Dorsolateral prefrontal cortex (tissue), 122 donors: ENCODE measurements at places on chromosomes 2 and 18.
A peak's percentile ranks its signal among the peaks of the same experiment; 100 is the strongest.

- no peak for DNase-seq
These were observed 151.6 kb upstream of the HDAC4 start for GRCh38 chr2:239552213-239552926.

DNA sequence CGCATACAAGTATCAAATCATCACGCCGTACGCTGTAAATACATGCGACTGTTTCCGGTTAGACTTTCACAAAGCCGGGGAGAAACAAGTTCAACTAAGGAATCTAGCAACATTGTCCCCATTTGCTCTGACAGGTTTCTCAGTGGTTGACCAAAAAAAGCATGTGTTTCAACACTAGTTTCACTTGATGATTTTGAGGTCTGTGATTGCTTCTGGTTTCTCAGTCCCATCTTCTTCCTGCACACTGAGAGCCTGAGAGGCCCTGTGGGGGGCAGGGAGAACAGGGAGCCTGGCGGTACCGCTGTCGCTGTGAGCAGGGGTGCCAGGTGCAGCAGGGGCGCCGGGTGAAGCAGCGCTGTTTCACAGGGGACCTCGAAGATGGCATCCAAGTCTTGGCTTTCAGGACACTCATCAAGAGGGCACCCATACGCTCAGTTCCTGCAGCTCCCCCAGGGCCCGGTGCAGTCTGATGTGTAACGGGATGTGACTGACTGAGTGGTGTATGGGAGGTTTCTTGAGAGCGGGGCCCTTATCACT lies 270.9 kb downstream of the TWIST2 start:
- no peak for DNase-seq

DNA sequence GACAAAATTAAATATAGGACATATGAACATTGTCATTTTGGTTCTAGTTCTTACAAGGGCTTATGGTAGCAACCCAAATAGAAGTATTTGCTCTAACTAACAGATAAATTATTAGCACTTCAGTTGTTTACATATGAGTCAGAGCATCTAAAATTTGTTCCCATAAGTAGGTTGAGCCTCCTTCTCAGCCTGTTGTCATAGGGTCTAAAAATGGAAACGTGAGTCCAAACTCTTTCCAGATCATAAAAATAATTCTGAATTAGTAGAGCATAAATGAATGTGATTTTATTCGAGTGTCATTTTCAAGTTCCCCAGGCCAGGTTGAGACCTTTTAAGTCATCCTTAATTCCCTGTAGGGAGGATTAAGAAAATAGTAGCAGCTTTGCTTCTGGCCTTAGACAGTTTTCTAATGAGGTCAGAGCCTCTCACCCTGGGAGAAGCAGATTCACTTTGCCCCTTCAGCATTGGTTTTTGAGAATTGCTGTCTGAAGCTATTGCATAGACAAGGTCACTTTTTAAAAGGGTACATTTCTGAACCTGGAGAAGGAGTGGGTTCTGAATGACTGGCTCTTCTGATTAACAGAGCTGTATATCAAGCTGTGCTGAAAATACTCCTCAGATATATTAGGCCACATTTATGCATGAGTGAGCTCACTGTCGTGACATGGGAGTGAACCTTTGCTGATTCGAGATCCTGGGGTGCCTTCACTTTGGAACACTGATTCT lies 164.3 kb downstream of the NEDD4L start:
- DNase-seq = no peak

DNA sequence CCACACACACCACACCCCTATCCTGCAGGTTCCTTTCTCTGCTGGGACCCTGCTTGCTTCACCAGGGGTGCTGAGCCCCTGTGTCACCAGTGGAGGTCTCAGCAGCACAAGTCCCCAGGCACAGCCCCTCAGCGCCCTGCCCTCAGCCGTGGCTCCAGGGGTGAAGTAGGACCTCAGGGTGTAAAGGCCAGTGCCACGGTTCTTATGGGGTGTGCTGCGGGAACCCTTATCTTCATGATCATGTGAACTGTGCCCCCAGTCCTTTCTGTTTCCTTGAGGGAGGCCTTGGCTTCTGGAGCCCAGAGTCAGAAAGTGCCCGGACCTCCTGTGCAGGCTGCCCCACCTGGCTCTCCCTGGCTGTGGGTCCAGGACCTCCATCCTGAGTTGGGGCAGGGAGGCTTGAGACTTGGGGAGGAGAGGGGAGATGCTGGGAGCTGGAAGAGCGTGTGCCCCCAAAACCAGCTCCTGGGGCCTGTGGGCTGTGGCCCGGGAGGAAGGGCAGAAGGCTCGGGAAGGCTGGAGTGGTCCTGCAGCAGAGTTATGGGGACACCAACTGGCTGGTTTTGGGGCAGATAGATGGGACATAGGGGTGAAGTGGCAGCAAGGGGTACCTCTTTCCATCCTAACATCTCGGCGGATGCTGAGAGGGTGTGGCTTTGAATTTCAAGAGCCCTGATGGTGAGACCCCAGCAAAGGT lies 20.2 kb upstream of the KLF11 start:
- DNase-seq = no peak

- DNase-seq = no peak
These were observed 3.5 kb upstream of the HAAO start for GRCh38 chr2:42795841-42796301.

- DNase-seq = no peak
These were observed 150.6 kb downstream of the ZNF236 start for GRCh38 chr18:76972846-76973519.

GRCh38 chr2:85642725-85643124 lies 25.3 kb downstream of the SFTPB start:
- DNase-seq = no peak

DNA sequence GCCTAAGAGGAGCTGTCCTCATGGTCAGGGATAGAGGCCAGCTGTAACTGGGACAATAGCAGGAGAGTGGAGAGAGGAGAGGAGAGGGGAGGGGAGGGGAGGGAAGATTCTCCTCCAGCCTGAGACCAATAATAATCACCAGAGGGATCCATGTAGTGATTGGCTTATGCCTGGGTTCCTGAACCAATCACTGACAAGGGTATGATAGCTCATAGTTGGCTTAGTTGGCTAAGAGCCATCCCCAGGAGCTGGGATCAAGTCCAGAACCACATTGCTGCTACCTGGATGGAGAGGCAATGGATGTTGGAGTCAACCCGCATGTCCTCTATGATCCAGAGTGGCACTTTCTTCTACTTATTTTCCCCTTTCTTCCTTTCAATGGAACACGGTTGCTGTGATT lies 7.7 kb upstream of the ST8SIA5 start:
- peak; percentile 52 for DNase-seq

DNA sequence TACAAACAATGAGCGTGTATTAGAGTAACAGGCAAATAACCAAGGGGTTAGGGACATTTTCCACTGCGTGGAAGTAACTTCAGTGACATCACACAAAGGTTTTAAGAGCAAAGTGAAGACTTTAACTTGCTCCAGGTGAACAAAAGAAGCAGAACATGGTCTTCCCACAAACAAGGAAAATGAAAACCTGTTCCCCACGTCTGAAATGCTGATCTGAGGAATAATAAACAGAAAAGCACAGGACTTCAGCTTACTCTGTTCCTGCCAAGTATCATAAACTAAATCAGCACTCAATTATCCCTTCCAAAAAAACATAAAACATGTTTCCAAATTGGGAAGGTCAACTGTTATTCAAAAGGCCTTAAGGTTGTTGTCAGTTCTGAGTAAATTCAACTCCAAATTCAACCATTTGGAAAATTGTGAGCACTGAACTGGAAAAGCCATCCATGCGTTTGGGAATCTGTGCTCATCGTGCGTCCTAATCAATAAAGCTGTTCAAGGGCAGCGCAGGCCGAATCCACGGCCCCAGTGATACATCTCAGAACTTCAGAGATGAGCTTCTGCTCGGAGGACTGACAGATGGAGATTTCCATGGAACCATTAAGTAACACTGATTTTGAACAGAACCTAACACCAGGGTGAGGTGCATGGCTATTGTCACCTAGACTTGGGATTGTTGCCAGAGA lies 7.7 kb upstream of the SNTG2 start:
- no peak for DNase-seq

- no peak for DNase-seq
These were observed 46.4 kb downstream of the ASXL2 start for GRCh38 chr2:25831746-25832449.

DNA sequence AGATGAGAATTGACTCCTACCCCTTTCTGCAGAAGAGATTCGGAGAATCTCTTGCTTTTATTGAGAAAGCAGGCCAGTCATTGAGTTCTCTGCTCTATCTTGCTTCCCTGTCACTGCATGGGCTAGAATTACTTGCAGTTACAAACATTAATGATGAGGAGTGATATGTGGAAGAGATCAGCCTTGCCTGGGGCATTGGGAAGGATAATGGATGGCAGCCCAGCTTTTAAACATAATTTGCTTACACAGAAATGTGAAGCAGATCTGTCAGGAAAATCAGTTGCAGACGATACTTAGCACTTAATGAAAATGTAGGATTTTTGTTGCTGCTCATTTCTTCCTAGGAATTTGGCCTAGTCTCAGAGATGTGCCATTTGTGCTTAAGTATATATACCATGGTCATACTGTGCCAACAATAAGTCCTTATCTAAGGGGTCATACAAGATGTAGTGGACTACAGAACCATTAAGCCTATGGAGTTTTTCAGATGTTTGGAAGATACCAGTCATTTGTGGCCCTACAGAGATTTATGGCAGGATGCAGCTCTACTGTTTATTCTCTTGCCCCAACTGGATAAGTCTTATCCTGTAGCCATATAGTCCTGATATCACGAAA lies 92.7 kb downstream of the XRCC5 start:
- no peak for DNase-seq

DNA sequence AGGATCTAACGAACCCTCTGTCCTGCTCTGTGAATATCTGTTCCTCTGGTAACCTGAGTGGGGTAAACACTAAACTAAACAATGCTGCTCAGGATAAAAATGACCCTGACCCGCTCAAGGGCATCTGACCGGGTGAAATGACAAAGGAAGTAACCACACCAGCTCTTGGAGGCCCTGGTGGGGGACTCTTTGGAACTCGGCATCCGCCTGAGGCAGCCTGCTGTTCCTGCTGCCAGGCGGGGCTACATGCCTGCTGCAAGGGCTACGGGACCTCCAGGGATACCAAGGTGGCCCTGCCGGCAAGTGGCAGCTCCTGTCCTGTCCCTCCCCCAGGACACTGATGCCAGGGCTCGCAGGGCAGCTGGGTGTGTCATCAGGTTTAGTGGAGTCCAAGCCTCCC lies 273.3 kb downstream of the HDAC4 start:
- DNase-seq = no peak

GRCh38 chr18:23735021-23735464 lies 45.8 kb downstream of the LAMA3 start:
- DNase-seq = no peak

GRCh38 chr18:37321582-37322491 lies 243.8 kb downstream of the CELF4 start:
- no peak for DNase-seq

- DNase-seq = peak; percentile 6
These were observed 395.6 kb upstream of the TRIB2 start for GRCh38 chr2:12320991-12321641.

DNA sequence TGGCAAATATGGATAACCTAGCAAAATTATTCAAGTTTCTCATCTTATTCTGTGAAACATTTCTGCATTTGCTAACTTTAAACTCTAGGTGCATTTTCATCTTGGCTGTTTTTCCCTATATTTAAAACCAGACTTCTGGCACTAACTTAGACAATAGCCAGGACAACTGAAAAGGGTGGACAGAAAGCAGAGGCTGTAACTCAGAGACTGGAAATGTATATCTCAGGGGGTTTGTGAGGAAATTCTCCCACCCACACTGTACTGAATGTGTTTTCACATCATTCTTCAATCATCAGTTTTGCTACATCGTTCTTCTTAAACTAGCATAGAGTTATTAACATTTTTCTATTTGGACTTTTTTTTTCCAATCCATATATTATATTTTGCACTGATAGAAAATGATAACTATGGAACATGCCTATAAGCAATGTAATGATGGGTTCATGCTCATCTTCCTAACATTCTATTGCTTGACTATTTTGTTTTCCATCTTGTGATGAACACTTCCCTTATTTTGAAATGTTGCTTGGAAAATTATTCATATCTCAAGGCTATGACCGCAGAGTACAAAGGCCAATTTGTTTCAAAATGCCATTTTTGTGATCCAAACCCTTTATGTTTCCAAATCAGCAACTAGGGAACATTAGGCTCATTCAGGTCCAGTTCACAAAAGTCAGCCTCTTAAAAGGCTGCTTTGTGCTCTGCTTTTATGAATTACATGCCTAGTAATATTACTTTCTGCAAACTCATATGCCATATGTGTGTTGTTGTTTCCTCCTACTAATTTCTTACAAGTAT lies 125.8 kb upstream of the CDH19 start:
- DNase-seq = no peak

DNA sequence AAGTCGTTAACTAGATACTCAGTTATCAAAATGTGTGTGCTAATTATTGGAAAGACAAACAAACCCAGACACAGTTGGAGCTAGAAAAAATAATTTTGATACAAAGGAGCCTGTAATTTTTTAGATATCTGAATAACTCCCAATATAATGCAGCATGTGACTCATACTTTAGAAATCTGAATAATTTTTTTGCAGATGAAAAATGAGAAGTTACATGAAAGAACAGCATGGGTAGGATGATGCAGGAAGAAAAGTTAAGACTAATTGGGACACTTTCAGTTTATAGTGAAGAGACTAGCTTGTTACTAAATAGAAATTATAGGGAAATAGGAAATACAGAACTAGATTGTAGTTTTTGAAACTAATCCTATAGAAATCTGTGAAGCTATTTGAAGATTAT lies 945.8 kb downstream of the CBLN2 start:
- DNase-seq = no peak

DNA sequence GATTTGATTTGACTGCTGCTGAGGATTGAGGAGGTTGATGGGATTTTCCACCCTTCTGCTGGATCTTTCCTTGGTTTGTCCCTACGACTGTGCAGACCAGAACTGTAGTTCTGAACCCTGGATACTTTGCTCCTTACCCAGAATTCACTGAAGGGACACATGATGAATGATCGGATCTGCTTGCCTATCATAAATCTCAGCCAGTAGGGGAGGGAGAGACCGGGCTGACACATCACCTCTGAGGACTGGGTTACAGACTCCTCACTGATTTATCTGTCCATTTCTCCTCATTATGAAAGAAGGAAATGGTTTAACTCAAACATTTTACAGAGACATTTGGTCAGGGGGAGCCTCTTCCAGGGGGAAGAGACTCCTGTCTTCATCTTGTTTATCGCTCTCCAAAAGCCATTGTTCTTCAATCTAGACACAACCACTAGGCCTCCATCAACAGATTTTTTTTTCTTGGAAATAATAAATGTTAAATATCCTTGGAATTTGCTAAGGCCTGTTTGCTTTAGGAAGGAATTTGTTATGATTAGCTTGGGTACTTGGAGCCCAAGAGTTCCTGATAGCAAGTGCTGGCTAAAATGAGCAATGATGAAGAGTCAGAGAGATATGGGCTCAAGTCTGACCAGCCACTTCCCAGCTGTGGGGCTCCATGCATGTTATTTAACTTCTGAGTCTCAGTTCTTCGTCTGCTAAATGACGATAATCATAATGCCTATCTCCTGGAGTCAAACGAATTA lies 925.5 kb downstream of the SLC4A3 start:
- no peak for DNase-seq

DNA sequence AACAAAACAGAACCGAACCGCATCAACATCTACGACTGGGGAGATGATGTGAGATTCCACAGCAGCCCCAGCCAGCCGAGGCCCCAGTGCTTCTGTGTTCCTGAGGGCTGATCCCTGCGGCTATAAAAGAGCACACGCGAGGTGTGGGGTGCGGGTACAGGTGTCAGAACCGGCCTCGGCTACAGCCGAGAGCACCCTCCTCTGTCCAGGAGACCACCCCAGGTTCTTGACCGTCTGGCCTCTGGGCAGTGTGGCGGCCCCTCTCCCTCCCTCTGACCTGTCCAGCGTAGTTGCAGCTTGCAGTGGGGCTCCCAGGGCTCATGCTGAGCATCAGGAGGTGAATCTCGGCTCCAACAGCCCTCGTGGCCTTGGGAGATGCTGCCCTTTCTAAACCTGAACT lies 23.7 kb downstream of the RTP5 start:
- DNase-seq = peak; percentile 13
